Stimulated activated CD8-positive, alpha-beta memory T cell treated with anti-CD3 and anti-CD28 coated beads, Interleukin-4, amount 100 ng/mL, for 1 hour (primary cell): ENCODE measurements at places on chromosomes 7 and 10.

- no peak for DNase-seq
These were observed 37.7 kb downstream of the NAMPT start for GRCh38 chr7:106246902-106247711.

- no peak for DNase-seq
These were observed 40.5 kb downstream of the NRBF2 start for GRCh38 chr10:63173468-63174232.

- no peak for DNase-seq
These were observed 13.7 kb downstream of the RHEB start for GRCh38 chr7:151505836-151506468.

- DNase-seq, result no peak
These were observed 73.0 kb upstream of the STK17A start for GRCh38 chr7:43509906-43510305.

DNA sequence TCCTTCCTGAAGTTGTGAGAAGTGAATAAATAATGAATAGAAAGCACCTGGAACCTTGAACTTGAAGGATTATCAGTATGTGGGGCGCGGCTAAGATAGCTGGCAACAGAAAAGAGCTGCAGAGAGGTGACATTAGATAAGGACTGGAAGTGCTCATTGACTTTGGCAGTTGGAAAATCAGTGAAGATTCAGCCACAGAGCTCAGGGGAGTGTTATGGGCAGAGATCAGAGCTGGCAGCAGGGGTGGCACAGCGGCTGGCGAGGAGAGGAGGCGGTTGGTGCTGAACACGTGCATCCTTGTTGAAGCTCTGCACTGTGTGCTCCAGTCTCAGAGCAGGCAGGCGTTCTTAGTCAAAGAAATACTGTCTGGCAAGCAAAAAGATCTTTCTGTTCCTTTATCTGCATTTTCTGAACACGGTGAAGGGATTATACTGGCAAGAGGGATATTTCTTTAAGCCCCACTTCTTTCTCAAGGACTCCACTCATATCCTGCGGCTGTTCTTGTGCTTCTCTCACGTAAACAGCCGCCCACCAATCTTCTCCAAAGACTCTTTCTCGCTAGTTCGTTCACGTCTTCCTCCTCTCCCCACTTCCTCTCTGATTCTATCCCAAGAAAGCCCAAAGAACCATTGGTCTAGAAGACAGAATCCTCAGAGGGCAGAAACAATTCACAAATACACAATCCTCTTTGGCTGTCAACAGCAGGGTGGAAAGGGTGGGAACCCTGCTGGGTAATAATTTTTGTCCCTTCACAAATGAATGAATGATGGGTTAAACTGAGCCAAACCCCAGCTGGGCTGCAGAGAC lies 38.6 kb upstream of the ADD3 start:
- DNase-seq, result no peak

DNA sequence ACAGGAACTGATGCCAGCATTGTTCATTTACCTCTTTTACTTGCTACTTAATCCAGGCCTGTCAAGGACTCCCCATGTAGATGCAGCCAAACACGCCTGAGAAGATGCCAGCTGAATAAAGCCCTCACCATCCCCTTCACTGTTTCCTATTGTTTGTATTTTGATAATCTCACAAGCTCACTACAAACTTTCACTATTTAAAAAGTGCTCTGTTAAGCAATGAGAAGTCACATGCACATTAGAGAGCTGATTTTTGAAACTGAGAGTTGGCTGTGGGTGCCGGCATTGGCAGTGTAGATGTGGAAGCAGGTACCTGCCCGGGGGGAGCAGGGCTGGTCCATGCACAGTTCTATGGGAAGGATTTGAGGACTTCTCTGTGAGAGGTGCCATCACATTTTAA lies 169.8 kb upstream of the GRB10 start:
- no peak for DNase-seq

DNA sequence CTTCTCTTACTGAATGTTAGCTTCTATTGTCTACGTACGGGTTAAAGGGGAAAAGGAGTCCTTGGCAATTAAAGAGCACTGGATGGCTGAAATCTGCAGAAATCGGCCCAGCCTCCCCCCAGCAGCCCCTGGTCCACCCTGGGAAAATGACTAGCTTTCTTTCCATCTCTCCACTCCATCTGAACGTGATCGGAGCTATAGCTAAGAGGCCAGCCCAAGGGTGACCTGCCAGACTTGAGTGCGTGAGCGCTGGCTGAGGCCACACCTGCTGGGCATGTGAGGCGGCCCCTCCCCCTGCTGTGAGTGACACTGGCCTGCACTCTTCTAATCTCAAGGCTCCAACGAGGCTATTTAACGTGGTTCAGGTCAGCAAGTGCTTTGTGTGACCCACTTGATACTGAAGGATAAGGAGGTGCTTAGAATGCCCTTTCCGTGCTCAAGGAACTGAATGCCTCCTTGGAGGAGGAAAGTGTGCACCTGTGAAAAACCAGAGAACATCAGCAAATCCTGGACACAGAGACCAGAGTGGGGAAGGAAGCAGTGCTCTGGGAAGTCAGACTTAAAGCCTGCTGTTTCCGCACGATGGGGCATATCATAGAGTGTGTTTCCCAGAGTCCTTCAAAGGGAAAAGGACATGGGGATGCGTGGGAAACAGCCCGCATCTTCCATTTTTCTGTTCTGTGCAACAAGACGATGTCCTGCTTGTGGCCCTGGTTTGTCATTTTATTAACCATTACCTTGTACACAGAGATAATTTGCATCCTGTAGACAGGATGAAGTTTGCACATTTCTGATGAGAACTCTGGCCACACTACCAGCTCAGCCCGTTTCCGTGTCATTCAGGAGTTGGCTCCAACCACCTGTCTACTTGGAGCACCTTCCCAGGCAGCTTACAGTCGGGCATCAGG lies 12.5 kb upstream of the MNX1 start:
- DNase-seq, result no peak
